ENCODE measurements at places on chromosomes 3 and 15.

DNA sequence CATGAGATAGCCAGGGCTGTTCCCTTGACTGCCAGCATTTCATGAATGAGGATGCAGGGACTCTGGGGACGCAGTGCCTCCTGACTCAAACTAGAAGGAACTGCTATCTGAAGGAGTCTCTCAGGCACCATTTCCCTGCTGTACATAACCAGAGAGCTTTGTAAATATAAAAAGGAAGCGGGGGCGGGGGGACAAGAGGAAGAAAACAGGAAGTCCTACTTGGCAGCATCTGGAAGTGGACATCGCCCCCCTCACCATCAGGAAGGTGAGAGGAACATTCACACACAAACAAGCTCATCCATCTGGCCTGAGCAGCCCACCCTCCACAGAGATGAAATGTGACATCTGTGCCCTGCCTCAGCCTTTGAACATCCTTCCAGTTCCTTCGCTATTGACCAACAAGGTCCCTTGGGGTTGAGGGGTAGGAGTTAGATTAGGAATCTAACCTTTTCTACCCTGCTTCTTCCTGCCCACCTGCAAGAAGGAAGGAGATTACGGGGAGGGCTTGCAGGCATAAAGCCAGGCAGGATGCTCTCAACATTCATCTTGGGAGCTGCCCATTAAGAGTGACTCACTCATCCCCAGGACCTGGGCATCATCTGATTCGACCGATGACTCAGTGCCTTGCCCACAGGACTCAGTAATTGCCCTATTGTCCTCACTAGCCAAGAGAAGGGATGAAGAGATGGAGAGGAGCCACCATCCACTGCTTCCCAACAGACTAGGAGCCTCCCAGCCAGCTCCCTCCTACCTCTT, 31.9 kb downstream of the SH3BP5 start:
- DNase-seq = no peak

GRCh38 chr15:85753261-85753660, 41.5 kb downstream of the KLHL25 start:
- DNase-seq = no peak

- DNase-seq = no peak
Measured at GRCh38 chr3:196686436-196686835, 25.6 kb downstream of the CEP19 start.

- peak; percentile 34 for DNase-seq
Measured at GRCh38 chr3:183265834-183266417, 12.9 kb downstream of the B3GNT5 start.

DNA sequence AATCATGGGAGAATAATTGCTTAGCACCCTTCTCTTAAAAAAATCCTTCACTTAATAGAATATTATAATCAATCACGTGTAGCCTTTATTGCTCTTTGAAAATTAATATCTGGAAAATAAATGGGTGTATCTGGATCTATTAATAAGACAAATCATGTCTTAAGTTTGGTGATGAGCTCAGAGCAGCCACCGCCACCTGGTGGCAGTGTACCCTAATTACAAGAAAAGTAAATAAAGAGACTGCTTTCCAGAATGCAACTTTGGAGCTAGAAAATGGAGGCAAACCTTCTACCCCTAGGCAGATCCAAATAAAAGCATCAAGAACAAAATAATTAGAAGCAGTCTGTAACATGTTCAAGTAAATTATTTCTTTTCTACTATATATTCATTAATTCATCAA, 43.5 kb downstream of the EPHB1 start:
- no peak for DNase-seq

DNA sequence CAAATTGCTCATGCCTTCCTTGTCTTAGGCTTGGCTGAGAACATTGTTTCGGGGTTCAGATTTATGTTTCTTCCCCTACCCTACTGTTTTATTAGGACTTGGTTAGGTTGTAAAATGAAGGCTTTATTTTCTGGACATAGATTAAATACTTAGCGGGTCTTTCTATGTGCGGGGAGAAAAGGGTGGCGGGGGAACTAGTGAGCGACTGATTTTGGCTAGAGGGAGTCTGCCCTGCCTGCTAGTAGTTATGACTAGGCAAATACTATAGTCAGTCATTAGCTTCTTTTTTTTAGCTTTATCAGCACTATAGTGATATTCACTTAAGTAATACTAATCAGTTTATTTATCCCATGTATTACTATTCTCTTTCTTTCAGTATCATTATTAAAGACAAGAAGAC, 3.6 kb downstream of the CADM2 start:
- DNase-seq = no peak

DNA sequence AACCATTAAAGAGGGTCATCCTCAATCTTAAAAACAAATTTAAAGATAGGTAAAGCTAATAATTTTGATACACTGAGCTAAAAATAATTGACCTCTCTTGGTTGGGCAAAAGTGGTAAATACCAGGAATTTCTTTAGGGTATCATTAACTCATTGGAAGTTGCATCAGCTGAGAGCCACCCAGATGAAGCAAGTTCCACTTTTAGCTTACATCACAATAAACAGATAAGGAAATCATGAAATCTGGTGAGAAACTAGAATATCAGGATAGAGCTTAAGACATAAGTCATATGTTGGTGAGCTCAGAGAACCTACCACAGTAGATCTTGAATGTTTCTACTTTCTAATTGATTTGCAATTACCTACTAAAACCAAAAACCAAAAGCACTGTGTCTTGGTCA, 97.4 kb upstream of the SLC2A2 start:
- DNase-seq = no peak

DNA sequence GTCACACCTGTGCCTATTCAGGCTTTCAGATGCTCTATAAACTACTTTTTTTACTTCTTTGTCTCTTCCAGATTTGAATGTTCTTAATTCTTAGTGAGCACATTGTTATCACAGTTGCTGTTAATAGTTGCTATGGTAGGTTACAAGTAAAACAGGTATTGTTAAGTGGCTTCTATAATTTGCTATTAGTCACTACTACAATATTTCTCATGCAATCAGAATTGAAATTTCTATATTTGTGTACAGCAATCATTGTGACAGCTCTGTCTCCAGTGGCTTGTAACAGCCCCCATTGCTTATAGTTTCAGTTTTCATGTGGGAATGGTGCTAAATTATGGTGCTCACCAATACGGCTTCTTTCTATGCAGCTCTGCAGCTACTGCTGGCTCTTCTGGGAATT, 318.4 kb upstream of the GOLIM4 start:
- no peak for DNase-seq

- DNase-seq = no peak
Measured at GRCh38 chr15:35530698-35531097, 15.3 kb downstream of the DPH6 start.

GRCh38 chr3:29949940-29950616, 656.3 kb upstream of the TGFBR2 start:
- no peak for DNase-seq

DNA sequence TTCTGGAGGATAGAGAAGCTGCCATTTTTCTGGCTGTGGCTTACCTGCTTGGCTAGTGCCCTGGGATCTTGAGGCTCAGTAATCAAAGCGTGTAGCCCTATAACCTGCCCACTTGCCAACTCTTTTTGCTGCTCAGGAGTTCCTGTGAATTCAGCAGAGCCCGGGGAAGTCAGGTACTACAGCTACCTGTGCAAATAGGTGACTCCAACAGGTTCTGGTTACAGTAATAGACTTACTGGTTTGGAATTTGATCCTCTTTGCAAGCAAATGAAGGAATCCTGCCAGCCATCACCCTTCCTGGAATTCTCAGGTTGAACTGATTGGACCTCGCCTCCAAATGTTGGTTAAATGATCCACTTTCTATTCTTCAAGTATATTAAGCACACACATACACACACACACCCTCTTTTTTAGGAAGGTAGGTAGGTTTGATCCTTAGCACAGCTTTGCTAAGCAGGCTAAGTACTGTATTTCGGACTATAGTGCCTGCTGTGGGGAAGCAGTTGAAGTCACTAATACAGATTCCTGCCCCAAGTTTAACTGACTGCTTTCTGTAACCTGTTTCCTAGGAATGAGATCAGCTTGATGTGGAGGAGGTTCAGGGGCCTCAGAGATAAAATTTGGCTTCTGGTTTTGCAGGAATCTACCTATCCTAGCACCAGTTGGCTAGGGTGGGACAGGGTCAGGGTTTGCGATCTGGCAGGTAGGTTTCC, 2.3 kb downstream of the PPCDC start:
- no peak for DNase-seq

DNA sequence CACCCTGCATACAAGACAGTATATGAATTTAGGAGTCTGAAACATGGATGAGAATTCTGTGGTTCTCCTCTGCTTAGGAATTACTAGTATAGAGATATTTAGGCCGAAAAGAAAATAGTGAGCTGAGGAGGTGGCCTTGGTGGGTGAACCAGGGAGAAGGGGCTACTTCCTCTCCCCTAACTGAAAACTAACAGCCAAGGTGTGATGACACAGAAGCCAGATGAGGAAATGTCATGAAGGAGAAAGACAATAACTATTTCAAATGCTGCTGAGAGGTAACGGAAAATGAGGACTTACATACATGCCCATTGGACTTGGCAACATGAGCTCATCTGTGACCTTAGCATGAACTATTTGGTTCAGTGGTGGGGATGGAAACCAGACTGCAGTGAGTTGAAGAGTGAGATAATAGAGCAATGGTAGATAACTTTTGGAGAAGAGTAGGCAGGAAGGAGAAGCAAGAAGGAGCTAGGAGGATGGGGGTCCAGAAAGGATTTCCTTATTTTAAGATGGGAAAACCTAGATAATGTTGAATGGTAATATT, 114.4 kb upstream of the TSPAN3 start:
- no peak for DNase-seq

- DNase-seq = no peak
Measured at GRCh38 chr15:49645941-49646340, 25.1 kb downstream of the DTWD1 start.

DNA sequence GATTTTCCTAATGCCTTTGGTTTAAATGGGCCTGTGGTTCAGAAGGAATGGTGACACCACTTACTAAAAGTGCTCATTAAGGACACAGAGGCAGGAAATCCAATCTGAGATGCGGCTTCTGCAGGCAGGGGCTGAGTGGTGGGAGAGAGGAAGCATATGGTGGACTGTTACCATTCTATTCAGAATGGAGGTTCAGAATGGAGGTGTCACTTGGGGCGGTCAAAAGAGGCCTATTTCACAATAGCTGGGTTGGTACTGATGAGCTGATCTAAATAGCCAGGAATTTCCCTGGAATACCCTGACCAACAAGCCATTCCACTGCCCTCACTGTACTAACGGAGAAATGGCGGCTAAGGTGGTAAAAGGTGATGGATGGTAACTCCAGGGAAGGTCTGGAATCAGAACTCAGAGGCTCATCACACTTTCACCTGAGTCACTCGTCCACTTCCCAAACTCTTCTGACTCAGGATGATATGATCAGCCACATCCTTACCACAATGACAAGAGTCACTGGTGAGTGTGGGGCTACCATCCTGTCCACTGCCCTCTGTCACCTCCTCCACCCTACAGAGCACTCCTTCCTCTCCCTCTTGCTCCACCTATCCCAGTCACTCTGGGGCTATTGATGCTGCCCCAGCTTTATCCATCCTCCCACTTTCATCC, 15.7 kb downstream of the RFT1 start:
- no peak for DNase-seq

DNA sequence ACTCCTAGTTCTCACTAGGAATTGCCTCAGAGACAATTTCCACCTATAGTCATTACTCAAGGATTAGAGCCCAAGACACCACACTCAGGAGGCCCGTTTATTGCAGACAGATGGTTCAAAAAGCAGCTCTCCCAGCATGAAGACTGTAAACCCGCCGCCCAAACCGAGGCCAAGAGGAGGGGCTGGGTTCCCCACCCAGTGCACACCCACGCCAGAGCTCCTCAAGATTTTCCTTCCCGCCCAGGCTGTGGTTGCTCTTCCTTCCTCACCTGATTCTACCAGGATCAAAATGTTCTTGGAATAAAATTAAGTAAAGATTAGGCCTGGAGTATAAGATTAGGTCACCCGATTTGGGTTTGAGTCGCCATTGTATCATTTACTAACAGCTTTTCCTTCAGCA, 364.4 kb downstream of the MECOM start:
- no peak for DNase-seq

DNA sequence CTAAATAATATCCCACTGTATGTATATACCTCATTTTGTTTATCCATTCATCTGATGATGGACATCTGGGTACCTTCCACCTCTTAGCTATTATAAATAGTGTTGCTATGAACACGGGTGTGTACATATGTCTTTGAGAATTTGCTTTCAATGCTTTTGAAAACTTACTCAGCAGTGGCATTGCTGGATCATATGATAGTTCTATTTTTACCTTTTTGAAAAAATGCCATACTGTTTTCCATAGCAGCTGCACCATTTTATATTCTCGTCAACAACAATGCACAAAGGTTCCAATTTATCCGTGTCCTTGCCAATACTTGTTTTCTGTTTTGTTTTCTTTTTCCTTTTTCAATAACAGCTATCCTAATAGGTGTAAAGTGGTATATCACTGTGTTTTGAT, 77.1 kb downstream of the PEAK1 start:
- no peak for DNase-seq

GRCh38 chr15:90496791-90497190, 32.9 kb upstream of the CRTC3 start:
- DNase-seq = no peak

- peak; percentile 10 for DNase-seq
Measured at GRCh38 chr3:58237941-58238681, 519 bp downstream of the ABHD6 start.

DNA sequence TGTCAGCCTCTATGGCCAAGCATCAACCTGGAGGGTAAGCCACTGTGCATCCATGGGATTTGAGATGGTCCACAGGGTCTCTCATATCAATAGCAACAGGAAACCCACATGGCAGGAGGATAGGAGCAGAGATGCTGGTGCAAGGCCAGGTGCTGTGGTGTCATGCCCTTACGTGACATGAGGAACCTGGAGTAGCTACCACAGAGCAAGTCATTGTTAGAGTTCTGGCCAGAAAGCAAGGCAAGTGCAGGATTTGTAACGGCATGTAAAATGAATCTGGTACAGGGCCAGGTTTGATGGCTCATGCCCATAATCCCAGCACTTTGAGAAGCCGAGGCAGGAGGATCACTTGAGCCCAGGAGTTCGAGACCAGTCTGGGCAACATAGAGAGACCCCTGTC, 14.8 kb upstream of the ZNF774 start:
- no peak for DNase-seq

- DNase-seq = no peak
Measured at GRCh38 chr15:92606126-92606835, 49.3 kb downstream of the FAM174B start.

DNA sequence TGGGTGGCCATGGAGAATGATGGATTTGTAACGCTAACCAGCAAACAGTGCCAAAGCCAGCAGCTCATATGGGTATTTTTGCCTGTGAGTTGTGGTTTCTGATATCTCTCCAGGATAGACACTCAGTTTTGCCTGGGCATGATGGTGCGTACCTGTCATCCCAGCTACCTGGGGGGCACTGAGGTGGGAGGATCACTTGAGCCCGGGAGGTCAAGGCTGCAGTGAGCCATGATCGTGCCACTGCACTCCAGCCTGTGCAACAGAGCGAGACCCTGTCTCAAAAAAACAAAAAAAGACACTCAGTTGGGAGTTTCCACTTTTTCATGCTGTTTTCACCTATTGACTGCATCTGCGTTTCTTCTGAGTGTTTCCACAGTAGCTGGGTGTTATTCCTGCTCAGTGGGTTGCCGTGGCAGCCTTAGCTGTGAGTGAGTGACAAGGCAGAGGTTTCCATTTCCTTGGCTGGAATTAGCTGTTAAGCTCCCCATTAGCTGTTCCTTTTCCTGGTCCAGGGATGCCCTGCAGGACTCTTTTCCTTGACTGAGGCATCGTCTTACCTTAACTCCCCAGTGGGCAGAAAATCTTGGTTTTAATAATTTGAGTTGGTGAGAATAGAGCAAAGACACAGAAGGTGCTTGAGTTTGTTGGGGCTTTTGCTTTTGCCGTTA, 14.2 kb upstream of the RPP14 start:
- no peak for DNase-seq

GRCh38 chr3:162760789-162761188, 1264.2 kb downstream of the OTOL1 start:
- no peak for DNase-seq
